RCC 7860 (cell line): ENCODE measurements at places on chromosomes 12 and 14.

DNA sequence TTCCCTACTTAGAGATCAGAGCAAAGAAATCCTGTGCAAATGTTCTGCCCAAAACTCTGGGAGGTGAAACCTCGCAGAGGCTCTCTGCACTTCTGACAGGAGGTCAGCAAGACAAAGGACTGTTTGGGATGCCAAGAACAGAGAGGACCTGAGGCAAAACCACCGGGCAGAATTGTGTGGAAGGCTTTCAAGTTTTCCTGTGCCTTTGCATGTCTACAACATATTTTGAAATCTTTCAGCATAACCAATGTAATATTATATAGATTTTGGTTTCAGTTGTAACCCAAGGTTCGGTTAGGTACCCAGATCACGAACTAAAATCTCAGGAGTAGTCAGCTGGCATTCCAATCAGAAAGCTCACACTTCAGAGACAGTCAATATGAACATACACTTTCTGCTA lies 99.4 kb upstream of the PLEKHA5 start:
- no peak for DNase-seq

DNA sequence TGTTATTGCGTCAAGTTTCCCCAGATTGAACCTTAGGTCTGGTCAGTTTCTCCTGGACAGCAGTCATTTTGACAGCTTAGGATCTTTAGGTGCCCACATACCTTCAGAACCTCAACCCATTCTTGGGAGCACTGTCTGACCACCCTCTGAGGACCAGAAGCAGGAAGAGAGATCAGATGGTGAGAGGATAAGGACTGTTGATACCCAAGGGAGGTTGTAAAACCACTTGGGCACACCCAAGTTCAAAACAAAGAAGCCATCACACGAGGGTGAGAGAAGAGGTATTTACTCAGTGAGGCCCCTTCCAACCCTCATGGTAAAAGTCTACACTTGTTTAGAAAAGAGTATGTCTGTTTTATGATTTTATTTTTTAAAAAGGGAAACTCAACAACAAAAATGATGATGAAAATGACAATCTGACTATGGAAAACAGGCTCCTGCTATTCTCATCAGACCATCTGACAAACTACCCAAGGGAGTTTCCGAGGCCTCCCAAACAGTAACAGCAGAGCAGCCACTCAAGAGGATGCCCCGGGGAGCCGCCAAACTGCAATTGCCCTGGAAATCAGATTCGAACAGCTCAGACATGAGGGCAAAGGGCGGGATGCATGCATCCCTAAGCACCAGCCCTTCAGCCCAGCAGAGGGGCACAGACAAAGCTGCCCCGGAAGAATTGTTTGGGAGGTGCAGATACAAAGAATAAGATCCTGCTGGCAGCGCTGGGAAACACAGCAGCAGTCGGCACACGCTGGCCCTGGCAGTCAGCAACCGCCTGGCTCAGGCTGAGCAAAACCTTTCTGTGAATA lies 162.6 kb upstream of the PLEKHG7 start:
- DNase-seq: no peak

DNA sequence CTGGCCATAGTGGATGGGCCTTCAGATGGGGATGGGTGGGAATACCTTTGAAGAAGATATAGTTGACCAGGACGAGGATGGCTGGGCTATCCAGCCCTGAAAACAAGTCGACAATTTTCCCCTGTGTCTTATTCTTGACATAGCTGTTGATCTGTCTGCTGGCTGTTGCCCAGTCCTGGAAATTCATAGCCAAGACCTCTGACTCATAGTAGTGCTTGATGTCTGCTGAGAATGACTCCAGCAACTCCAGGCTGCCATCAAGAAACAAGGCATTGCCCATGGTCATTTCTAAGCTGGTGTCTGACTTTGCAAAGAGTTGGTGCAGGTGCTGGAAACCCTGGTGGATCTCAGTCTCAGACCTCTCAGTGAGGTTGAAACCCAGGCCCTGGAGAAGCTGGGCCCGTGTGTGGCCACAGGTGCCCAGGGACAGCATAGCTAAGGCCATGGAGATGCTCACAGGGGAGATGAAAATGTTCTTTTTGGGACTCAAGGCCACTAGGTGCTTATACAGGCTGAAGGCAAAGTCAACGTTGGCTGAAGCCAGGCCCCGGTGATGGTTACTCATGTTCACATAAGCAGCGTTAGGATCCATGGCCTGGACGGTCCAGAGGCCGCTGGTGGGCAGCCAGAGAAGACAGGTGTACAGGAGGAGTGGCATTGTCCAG lies 9.0 kb downstream of the SERPINA6 start:
- no peak for DNase-seq

DNA sequence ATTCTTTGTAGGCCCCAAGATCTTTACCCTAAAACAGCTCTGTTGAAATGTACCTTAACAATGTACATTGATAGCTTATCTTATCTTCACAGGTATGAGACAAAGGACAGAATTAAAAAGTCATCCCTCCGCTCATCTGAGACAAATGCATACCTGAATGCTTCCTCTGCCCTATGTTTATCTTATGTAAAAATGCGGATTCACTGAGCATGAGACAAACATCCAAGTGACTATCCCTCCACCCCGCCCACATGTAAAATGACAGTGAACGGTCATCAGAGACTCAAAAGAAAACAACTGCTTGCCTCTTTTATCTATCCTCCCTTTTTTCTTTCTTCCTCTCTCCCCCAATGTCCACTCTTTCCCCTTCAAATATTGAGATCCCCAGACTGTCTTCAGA lies 37.2 kb upstream of the ZNF740 start:
- no peak for DNase-seq

DNA sequence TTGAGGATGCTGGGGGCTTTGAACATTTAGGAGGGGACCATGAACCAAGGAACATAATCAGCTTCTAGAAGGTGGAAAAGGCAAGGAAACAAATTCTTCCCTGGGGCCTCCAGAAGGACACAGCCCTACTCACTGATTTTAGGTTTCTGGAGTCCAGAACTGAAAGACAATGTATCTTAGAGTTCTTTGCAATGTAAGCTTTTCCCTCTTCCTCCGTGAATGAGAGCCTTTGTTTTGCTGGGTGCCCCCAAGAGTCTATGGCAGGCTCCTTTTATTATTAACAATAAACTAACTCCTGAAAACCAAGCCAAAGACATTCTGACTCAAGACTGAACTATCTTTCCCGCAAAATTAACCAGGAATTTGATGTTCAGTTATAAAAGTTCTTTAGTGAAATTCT lies 204.1 kb downstream of the STXBP6 start:
- DNase-seq: no peak
